ENCODE measurements at places on chromosomes 7 and 10.

DNA sequence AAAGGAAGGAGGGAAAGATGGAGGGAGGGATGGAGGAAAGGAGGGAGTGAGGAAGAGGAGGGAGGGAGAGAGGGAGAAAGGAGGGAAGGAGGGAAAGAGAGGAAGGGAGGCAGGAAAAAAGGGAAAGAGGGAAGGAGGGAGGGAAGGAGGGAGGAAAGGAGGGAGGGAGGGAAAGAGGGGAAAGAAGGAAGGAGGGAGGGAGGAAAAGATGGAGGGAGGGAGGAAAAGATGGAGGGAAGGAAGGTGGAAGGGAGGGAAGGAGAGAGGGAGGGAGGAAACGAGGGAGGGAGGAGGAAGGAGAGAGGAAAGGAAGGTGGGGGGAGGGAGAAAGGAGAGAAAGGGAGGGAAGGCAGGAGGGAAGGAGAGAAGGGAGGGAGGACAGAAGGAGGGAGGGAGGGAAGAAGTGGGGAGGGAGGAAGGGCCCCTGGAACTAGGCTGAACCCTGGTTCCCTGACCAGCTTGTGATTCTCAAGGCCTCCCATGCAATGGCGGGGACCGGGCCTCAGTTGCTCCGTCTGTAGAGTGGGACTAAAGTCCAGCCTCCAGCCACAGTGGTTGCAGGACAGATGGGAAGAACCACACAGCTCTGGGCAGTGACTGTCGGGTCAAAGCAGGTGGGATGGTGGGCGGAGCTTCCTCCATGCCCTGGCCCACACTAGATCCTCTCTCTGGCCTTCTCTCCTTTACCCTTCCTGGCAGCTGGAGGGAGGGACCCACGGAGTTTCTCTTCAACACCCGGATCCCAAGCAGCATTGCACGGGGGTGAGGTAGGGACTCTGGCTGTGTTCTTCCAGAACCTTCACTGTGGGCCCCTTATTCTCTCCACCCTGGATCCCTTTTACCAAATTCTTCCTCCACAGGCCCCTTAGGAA, 4.3 kb upstream of the TTYH3 start:
- no peak overlapping the region for H3K27ac ChIP-seq
- H3K36me3 ChIP-seq: no peaks in the 10 kb centered on the region
- peaks cover 5% of the 10 kb centered on the region for H3K4me1 ChIP-seq

DNA sequence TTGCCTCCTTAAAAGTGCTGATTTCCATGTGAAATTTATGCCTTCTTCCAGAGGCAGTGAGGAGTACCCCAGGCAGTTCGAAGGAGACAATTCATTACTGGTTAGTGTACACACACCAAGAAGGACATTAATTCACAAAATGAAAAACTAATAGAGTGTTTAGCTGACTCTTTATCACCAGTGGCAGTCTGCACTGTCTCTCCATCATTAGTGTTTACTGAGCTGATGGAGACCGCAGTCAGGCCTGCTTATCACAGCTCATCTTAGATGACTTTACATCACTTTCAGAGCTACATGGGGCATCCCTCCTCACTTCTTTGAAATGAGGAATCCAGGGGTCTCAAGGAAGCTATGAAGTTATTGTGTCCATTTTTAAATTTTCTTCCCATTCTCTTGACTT, 155.5 kb upstream of the LRGUK start:
- no peaks in the 10 kb centered on the region for H3K36me3 ChIP-seq
- H3K4me1 ChIP-seq: no peaks in the 10 kb centered on the region
- no peaks in the 10 kb centered on the region for H3K27me3 ChIP-seq
- no peak overlapping the region for H3K27ac ChIP-seq
- DNase-seq: no peak

GRCh38 chr7:151572136-151572535, 52.4 kb upstream of the RHEB start:
- H3K27me3 ChIP-seq: no peaks in the 10 kb centered on the region
- no peaks in the 10 kb centered on the region for H3K4me1 ChIP-seq
- no peak overlapping the region for H3K27ac ChIP-seq
- H3K4me3 ChIP-seq: no peak overlapping the region
- H3K36me3 ChIP-seq: no peaks in the 10 kb centered on the region
- DNase-seq: no peak

DNA sequence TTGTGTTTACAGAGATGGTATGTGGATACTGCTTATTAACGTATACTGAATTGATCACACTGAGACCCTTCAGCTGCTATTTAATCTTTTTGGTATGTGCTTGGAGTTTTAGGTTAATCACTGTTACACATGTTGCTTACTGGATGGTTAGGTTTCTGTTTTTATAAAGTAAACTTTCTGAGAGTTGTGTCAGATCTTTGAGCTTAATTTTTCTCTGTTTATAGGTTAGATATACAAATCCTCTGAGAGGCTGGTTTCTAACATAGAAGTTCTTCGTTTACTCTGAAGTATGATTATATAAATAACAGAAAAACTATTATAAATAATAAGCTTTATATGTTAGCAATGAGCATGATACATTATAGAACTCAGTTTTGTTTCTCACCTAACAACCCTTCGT, 123.1 kb downstream of the NSUN6 start:
- no peak overlapping the region for H3K27ac ChIP-seq
- no peak for DNase-seq
- H3K27me3 ChIP-seq: no peaks in the 10 kb centered on the region
- H3K4me1 ChIP-seq: no peaks in the 10 kb centered on the region

- no peaks in the 10 kb centered on the region for H3K4me1 ChIP-seq
- DNase-seq: no peak
- H3K27ac ChIP-seq: no peak overlapping the region
- no peaks in the 10 kb centered on the region for H3K36me3 ChIP-seq
- H3K4me3 ChIP-seq: no peak overlapping the region
- H3K27me3 ChIP-seq: peaks cover 10% of the 10 kb centered on the region
Observed at GRCh38 chr7:50866343-50867033, 83.8 kb upstream of the GRB10 start.

GRCh38 chr7:44063894-44064651, 1.3 kb downstream of the PGAM2 start:
- no peaks in the 10 kb centered on the region for H3K27me3 ChIP-seq
- no peak overlapping the region for H3K4me3 ChIP-seq
- DNase-seq: no peak
- H3K36me3 ChIP-seq: peaks cover 13% of the 10 kb centered on the region
- H3K27ac ChIP-seq: no peak overlapping the region
